ENCODE measurements at places on chromosomes 7 and 10.

DNA sequence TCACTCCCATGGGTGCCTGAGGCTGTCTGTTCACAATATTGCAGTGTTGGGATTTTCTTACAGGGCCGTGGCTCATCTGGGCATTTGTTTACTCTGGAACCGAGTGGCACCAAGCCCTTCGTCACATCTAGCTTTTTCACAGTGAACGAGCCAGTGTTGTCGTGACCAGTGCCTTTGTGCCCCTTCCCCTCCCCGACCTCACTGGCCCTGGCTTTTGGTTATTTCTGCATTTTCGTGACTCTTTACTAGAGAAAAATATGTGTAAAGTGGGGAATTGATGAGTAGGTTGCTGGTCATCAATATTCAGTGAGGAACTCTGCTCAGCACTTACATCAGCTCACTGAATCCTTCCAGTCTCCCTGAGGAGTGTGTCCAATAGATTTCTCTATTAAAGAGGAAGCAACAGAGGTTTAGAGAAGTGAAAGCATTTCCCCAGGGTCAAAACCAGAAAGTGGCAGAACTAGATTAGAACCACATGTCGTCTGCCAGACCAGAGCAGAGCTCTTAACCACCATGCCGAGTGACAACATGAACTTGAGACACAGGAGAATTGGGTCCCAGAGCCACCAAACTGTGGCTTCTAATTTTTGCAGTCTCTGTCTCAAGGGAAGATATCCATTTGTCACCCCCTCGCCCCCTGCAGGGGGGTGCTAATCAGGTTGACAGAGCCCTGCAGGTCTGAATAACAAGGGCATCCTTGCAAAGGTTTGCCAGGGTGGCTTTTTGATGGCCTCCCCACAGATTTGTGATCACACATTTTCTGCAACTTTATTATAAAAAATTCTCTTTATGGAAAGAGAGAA is 125.3 kb downstream of the CHN2 start:
- DNase-seq = no peak

DNA sequence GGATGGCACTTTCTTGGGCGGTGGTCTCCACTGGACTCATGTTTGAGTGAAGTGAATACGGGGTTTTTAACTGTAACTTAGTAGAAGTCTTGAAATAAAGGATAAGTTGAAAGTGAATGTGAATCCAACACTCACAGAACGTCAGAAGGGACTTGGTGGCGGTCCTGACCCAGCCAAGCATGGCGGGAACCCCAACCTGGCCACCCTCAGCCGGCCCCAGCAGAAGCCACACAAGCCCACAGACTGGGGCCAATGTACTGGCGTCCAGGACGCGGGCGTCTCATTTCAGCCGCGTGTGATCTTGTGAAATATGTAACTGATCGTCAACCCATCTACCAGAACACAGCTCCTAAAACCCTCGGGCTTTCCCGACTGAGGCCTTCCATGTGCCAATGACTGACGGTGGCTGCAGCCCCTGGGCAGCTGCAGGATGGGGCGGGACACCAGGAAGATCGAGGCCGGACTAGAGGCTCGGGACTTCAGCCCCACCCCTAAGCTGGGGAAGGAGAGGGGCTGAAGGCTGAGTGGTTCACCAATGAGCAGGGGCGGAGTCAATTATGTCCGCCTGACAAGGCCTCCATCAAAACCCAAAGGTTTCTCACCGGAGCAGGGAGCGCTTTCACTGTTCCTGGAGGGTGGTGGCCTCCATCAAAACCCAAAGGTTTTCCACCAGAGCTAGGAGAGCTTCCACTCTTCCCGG is 161.5 kb downstream of the MAD1L1 start:
- no peak for DNase-seq

GRCh38 chr7:50307368-50308032 is 3.0 kb downstream of the IKZF1 start:
- no peak for DNase-seq

GRCh38 chr10:12628964-12629766 is 279.8 kb downstream of the CAMK1D start:
- DNase-seq = no peak

GRCh38 chr7:49386792-49387191 is 386.6 kb upstream of the VWC2 start:
- DNase-seq = no peak

- no peak for DNase-seq
These were observed 348.3 kb downstream of the GPR158 start for GRCh38 chr10:25522946-25523608.

DNA sequence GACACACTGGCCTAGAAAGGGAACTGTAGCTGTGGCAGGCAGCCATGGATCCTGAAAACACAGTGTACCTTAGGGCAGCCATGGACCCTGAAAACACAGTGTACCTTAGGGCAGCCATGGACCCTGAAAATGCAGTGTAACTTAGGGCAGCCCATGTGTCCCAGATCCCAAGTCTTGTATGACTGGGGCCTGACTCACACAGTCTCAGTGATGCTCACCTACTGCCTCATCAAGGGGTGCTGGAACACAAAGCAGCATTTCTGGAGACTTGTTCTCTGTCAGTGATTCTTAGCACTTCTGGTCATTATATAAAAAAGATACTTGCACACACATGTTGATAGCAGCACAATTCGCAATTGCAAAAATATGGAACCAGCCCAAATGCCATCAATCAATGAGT is 70.2 kb upstream of the LAMB4 start:
- no peak for DNase-seq

GRCh38 chr7:41696323-41696916 is 6.5 kb downstream of the INHBA start:
- peak; percentile 61 for DNase-seq

DNA sequence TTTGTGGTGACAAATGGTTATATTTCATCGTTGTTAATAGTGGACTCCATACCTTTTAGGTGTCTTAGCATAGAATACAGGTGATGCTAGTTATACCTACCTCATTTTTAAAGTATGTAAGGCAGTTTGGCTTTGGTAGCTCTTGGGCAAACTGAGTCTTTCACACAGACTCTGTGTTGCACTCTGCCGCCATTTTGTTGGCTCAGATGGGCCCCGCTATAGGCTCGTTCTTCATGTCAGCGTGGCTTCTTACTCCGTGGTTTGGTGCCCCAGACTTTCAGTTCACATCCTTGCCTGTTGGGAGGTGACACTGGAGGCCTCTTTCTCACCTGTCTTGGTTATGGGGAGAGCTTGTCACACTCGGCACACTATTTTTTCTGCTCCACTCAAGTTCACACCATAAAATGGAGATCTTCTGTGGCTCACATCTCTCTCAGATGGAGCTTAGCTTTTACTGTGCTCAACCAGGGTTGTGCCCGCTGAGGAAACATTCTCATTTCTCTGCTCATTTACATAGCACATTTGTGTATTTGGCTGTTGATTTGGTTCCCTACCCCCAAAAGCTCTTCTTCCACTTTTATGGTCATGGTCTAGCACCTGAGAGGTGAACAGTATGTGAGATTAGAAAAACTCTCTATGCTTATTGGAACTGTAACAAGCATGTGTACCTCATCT is 178.5 kb downstream of the ARID5B start:
- DNase-seq = peak; percentile 6

GRCh38 chr7:47149208-47149839 is 432.6 kb downstream of the TNS3 start:
- DNase-seq = no peak

GRCh38 chr7:4079366-4079765 is 602.7 kb upstream of the FOXK1 start:
- DNase-seq = no peak

GRCh38 chr7:53789741-53790140 is 752.4 kb upstream of the VSTM2A start:
- DNase-seq = no peak

- DNase-seq = no peak
These were observed 6.0 kb upstream of the SMNDC1 start for GRCh38 chr10:110310741-110311140.

DNA sequence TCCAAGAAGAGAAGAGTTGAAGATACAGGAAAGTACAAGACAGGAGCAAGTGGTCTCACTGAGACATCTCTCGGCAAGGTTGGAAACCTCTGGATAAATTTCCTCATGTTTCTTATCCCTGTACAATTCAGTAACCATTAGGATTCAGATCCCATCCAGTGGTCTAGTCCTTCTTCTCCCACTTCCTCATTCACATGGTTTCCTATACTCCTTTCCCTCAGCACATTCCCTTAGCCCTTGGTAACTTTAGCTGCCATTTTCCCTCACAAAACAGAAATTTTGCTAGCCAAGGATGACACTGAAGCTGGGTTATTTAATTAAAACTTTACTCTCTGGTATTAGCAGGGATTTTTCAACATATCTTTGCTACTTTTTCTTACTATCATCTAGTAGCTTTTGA is 82.6 kb downstream of the CPED1 start:
- DNase-seq = no peak

DNA sequence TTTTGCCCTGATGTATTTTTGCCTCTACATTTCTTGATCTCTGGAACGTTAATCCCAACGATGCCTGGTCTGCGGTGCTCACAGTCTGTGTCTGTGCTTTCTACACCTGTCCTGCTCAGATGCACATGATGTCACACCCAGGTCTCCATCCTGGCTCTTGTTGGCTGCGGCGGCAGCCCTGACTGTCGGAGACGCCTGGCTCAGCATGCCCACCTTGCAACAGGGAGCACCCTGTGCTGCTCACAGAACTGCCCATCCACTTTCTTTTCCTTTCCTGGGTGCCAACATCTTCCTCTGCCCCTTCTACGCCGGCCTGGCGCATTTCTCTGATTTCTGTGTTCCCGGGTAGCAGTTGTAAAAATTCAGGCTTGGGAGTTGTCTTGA is 106.2 kb downstream of the CUX1 start:
- no peak for DNase-seq

- DNase-seq = no peak
These were observed 127.7 kb downstream of the ITIH5 start for GRCh38 chr10:7538970-7539654.

GRCh38 chr7:64997164-64997908 is 6.5 kb upstream of the ZNF117 start:
- DNase-seq = no peak

DNA sequence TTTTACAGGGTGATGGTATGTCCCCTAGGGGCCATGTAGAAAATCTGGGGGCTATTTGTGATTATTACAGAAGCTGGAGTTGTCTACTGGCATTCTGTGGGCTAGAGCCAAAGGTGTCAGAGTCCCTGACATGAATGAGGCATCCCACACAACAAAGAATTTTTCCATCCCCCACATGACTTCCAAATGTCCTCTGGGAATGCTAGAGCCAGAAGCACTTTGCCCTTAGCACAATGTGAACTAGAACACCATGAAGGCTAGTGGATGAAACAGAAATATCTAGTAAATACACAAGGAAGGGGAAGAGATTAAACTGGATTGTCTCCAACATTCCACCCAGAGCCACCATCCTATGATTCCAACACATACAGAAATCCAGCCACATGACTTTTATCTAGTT is 46.9 kb downstream of the FAM13C start:
- DNase-seq = no peak

DNA sequence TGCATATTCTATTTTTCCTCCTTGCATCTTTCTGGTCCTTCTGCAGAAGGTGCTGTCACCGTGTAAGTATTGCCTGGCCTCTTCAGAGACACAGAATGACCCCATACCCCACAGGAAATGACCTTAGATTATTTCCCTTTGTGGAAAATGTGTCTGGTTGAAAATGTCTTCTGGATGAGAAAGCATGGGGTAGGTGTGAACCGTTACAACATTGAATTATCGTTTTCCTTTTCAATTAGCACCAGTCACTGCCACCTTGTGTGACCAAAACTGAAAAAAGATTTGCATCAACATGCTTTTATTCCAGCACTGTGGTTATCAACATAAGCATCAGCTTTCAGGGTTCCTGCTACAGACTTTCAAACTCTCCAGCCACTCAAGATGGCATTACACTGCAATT is 58.0 kb upstream of the CELF2 start:
- DNase-seq = no peak

- DNase-seq = no peak
These were observed 86.7 kb upstream of the AGK start for GRCh38 chr7:141464551-141464950.

- peak; percentile 69 for DNase-seq
These were observed 11.5 kb downstream of the PMS2 start for GRCh38 chr7:5997210-5997808.

DNA sequence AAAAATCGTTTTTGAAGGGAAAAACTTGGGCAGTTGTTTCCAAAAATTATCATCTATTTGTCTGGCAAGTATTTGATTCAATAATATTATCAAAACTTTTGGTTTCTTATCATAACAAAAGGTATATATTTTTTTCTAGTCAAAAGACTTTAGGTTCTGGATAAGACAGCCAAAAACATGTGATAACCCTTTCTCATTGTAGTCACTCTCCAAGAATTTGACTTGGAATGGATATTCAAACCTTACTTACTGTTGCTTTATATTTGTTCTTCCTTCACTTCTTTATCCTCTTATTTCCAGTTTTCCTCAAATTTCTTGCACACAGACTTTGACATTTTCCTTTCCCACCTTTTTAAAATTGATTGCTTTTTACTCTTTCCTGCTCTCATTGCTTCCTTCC is 140.9 kb upstream of the FAM3C start:
- no peak for DNase-seq

GRCh38 chr7:132435016-132435990 is 141.0 kb downstream of the PLXNA4 start:
- DNase-seq = no peak

GRCh38 chr10:124698545-124699469 is 45.4 kb downstream of the FAM53B start:
- DNase-seq = no peak

DNA sequence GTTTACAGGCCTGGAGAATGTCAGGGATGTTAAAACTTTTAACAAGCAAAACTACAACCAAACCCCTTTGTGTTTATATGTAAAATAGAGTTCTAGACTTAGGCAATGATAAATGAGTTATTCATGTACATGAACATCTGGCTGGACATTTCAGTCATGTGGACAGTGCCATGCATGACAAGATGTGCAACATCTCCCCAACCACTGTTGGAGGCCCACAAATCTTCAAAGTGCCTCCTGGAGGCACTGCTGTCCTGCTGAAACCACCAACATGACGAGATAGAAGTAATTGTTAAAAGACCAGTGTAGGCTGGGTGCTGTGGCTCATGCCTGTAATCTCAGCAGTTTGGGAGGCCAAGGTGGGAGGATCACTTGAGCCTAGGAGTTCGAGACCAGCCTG is 18.4 kb downstream of the PPIA start:
- DNase-seq = no peak

DNA sequence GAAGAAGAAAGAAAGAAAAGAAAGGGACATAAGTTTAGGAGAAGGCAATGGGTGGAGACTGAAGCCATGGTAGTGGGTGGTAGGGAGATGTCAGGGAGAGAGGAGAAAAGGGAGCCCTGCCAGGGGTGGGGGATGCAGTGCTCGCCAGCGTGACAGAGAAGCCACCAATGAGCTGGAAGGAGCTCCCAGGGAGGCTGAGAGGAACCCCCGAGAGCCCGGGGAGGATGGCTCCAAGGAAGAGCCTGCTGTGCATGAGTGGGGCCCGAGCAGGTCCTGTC is 141.2 kb upstream of the SHH start:
- DNase-seq = no peak

- no peak for DNase-seq
These were observed 19.1 kb downstream of the NACAD start for GRCh38 chr7:45069444-45070253.

GRCh38 chr7:7786595-7786994 is 68.2 kb upstream of the RPA3 start:
- no peak for DNase-seq

GRCh38 chr7:119935418-119936025 is 337.5 kb upstream of the KCND2 start:
- DNase-seq = peak; percentile 46
